ENCODE measurements at places on chromosomes 7 and 10.

DNA sequence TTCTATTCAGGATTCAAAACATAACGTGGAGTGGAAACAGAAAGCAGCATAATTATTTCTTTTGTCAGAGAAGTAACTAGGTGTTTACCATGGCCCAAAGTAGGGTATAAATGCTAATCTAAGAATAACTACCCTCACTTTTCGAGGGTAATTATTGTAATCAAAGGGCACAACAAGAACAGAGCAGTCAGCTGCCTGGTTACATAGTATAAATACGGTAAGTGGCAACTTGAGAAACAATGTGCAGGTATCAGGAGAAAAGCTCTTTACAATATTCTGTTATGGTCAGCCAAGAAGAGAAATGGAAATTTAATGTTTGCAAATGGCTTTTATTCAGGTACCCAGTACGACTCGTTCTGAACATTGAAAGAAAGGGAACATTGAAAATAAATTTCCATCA lies 242.0 kb upstream of the NPY start:
- DNase-seq = no peak

- DNase-seq = no peak
These were observed 307.9 kb downstream of the PARD3 start for GRCh38 chr10:34507217-34507616.

DNA sequence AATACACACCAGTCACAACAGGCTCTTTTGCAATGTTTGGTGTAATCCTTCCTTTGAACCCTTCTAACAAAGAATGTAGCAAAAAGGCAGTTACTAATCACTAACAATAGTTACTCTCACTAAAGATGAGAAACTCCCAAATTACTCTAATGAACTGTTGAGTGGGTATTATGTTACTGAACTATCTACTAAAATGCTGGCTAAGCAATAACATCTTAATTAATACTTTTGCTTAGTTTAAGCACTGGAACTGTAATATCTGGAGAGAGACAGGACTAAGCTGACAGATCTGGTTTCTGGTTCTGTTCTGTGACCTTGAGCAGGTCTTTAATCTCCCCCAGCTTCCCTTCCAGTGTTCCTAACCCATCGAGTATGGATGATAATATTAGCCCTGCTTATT lies 241.7 kb downstream of the CHCHD3 start:
- DNase-seq = no peak

DNA sequence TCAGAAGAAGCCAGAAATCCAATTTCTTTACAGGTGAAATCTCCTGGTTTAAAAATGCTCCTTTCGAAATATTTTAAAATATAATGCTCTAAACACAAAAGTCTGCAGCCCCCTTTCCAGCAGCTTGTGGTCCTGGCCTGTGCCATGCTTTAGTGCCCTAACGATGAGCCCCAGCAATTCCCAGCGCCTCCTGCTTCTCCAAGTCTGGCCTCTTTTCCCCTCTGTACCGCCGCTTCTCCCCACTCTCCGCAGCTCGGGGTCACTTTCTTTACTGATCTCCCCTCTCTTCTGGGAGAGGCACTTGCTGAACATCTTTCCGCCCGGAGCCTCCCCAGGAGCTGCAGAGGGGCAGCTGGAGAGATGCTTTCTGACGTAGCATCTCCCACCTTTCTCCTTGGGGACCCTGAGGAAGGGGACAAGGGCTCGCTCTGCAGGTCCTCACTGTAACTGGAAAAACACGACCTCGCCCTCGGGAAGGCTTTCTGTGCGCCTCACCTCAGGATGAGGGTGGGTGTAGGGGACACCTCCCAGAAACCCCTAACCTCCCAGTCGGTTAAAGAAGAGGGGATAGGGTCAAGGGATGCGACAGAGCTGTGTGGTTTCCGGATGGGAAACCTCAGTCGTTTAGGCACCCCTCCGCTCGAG lies 565 bp upstream of the INA start:
- DNase-seq = no peak

DNA sequence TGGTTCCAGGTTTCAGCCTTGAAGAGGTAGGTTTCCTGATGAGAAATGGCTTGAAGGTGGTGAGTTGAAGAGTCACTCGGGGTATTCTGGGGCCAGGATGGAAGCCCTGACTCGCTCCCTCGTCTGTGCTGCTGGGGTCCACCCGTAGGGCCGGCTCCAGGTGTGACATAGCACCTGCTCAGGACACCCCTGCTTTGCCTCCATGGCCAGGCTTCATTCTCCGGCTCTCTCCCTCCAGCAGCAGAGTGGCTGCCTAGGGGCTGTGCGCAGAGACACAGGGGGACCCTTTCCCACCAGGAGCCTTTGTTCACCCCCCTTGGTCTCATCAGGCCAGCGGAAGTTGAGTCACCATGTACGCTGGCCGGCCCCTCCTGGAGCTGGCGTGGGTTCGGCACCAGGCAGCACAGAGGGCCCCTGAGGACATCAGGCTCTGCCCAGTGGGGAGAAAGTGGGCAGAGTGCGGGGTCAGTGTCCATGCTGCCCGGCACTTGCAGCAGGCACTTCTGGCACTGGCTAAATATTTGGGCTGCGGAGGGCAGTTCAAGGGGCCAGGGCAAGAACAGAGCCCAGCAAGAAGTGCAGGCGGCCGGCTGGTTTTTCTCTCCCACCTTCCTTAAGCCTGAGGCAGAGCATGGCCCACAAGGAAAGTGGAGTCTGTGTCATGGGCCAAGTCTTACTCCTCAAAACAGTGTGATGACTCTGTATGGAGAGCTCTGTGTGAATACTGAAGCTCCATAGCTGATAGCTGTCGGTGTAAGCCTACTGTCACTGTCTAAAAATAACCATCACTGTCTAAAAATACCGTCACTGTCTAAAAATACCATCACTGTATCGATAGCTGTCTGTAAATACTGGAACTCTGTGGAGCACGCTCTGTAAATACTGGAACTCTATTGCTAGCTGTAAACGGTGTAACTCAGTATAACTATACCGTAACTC lies 3.7 kb upstream of the PRKAR1B start:
- DNase-seq = no peak

- no peak for DNase-seq
These were observed 177.9 kb downstream of the TNS3 start for GRCh38 chr7:47404010-47404409.

DNA sequence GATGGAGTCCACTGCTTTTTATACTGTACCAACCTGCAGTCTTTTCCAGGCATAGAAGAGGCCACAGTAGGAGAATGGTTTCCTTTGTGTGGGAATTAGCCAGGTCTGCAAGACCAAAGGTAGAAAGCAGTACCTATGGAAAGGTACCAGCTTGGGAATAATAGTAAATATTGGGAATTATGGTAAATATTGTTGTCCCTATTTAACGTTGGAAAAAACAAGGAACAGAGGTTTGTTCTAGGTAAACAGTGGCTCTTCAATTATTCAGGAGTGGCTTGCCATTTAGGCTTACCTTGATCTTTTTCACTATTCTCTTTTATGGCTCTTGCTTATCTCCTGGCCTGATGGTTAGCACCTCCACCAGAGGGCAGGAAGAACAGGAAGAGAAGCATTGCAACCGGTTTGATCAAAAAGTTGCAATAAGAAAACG lies 43.9 kb upstream of the GSAP start:
- no peak for DNase-seq

DNA sequence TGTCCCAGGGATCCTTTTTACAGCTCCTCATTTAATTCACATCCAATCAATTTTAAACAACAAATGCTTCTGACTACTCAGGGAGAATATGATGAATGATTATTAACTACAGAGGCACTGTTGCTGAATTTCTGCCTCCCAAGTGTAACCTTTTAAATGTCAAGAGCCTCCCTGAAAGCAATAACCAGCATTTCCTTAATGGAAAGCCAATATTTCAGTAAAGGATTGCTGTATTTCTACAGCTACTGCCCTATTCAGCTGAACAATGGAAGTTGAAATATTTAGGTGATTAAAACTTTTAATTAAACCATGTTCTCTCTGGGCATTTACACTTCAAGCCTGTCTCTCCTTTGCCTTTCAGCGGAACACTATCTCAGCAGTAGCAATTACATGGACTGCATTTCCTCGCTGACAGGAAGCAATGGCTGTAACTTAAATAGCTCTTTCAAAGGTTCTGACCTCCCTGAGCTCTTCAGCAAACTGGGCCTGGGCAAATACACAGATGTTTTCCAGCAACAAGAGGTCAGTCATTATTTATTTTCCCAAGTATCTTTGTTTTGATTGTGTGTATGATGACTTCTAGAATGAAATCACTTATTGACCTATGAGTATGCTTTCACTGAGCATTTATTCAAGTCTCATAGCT lies 304.7 kb downstream of the BICC1 start:
- no peak for DNase-seq

- DNase-seq = no peak
These were observed 488.4 kb upstream of the AKR1E2 start for GRCh38 chr10:4337563-4337962.

DNA sequence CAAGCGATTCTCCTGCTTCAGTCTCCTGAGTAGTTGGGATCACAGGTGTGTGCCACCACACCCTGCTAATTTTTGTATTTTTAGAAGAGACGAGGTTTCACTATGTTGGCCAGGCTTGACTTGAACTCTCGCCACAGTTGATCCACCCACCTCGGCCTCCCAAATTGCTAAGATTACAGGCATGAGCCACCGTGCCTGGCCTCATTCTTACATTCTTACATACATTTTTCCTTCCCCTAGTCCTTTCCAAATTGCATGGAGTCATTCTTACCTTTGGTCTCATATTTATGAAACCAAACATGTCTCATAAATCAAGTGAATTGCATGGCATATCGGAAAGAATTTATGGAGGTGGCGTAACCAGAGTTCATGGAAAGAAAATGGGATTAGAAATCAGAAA lies 148.5 kb downstream of the ANLN start:
- DNase-seq = no peak

DNA sequence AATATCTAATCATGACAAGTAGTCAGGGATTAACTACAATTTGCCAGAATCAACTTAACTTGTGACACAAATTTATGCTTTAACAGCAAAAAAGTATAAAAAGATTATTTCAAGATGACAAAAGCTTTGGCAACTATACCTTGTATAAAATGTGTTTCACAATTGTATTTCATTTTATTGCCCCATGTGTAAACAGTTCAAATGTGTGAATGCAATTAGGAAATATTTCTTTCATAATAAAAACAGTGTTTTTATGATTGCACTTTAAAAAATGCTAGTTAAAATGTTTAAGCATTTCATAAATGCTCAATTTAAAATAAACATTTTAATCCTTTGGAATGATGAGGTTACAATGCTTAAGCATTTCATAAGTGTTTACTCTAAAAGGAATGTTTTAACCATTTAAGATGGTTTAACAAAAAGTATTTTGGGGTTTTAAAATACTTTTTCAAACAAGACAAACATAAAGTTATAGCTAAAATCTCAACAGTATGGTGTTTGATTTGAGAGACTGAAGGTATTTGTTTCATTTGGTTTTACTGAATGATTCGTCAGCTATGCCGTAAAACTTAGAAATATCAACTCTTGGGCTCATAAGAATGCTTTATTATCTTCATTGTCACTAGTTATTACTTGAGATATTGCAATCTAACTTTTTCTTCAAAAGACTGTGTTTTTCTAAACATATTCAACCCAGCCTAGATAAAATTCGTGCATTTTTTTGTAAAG lies 50.1 kb downstream of the SFTPD start:
- no peak for DNase-seq

DNA sequence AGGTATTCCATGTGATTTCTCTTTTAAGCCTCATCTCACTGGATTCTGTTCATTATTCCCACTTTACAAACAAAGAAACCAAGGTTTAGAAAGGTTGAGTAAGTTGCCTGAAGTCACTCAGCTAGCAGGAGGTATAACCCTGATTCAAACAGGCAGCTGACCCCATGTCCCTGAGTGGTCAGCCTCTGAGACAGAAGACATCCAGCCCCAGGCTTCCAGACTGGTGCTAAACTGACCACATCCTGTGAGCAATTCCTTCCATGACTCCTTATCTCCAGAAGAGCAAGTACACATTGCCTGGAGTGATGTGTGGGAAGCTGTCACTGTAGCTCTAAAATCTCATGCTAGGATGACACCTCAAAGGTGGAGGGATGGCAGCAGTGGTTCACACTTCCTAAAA lies 3.7 kb downstream of the PLPP4 start:
- DNase-seq = no peak

- DNase-seq = no peak
These were observed 27.8 kb upstream of the RET start for GRCh38 chr10:43049081-43049551.

GRCh38 chr10:30493609-30494530 lies 59.9 kb downstream of the MAP3K8 start:
- peak; percentile 25 for DNase-seq

GRCh38 chr10:6669269-6669859 lies 89.3 kb upstream of the PRKCQ start:
- no peak for DNase-seq

DNA sequence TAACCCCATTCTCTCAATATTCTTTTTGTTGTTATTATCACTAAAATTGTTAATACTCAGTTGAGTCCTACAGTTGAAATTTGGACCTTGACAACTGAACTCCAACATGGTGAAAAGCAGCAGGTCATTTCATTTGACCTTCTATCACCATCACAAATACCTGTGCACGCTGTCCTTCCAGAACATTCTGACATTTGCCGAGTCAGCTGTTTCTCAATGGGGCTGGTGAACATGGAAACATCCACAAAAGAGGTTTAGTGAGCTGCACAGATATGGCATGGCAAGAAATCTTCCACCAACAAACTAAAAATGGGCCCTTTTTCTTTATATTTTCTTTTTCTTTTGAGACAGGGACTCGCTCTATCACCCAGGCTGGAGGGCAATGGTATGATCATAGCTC lies 169.7 kb downstream of the ZNF438 start:
- no peak for DNase-seq

- no peak for DNase-seq
These were observed 86.8 kb downstream of the HBP1 start for GRCh38 chr7:107255602-107256001.

- no peak for DNase-seq
These were observed 810.2 kb downstream of the PCDH15 start for GRCh38 chr10:53990799-53991238.

DNA sequence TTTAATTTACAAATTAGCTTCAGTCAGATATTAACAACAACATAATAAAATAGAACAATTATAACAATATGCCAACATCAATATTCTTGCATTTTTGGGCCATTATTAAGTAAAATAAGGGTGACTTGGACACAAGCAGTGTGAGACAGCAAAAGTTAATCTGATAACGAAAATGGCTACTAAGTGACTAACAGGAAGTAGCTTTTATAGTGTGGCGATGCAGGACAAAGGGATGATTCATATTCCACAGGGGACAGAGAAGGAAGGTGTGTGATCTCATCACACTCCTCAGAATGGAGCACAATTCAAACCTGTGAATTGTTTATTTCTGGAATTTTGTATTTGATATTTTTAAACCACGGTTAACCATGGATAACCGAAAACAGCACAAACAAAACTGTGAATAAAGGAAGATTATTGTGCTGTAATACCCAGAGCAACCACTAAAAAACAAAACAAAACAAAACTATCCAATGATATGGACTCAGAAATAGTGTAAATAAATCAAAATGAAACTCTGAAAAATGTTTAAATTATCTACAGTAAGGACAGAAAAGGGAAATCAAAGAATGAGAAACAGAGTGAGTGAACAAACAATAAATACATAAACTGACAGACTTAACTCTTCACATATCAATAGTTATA lies 66.9 kb upstream of the TFEC start:
- DNase-seq = no peak

- peak; percentile 12 for DNase-seq
These were observed 67.6 kb downstream of the TMEM130 start for GRCh38 chr7:98802088-98802780.

GRCh38 chr10:71345694-71346093 lies 26.6 kb downstream of the SLC29A3 start:
- no peak for DNase-seq

GRCh38 chr7:87473986-87474385 lies 1.5 kb downstream of the ABCB4 start:
- no peak for DNase-seq
